ENCODE measurements at places on chromosomes 1 and 21.

DNA sequence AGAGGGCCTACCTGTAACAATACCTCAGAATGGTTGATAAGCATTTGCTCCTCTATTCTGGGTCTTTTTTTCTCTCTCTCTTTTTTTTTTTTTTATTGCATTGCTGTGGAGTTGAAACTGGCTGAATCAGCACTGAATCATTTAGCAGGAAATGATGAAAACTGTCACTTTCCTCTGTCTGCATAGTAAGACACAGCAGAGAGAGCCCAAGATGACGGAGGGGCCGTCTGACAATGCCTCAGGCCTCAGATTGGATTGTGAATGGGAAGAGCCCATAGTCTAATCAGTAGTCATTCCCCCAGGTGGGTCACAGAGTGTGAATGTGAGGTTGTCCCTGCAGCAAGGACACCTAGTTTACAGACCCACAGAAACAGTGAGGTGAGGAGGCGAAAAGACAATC lies 193.2 kb upstream of the PLXNA2 start:
- peak; percentile 8 for DNase-seq

GRCh38 chr1:34926156-34926555 lies 3.3 kb downstream of the DLGAP3 start:
- DNase-seq = no peak

- no peak for DNase-seq
Observed at GRCh38 chr1:208153386-208153785, 90.8 kb downstream of the PLXNA2 start.

GRCh38 chr1:209399800-209400199 lies 183.7 kb upstream of the CAMK1G start:
- DNase-seq = no peak

GRCh38 chr1:58183286-58183685 lies 363.2 kb downstream of the OMA1 start:
- no peak for DNase-seq

DNA sequence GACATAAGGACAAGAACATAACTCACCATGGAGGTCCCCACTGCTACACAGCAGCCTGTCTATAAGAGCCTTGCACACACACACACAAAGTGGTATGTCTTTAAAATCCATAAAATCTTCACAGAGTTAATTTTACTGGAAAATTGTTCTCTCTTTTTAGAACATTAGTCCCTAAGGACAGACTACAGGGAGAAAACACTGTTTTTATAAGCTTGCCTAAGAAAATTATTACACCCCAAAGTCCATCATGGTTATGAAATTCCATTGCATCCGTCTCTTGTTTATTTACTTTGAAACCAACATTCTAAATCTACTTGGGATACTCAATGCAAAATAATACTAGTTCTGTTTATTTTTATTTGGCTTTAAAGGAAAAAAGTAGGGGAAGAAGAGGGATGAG lies 197.4 kb downstream of the SETD4 start:
- DNase-seq = no peak

DNA sequence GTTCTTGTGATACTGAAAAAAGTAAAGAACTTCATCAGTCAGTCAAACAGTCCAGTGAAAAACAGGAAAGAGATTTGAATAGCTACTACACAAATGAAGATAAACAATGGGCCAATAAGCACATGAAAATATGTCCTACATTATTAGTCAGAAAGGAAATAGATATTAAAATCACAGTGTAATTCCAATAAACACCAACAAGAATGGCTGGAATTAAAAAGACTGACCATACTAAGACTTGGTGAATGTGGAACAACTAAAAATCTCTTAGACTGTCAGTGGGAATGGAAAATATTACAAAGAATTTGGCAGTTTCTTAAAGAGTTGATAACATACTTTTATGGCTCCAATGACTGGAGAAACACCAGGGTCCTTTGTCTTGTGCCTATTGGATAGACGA lies 241.8 kb upstream of the USP24 start:
- no peak for DNase-seq

All from ACHN (cell line).